Fibroblast of lung (primary cell): ENCODE measurements at places on chromosomes 16 and 17. TPM values are rescaled to one million over a fixed set of nuclear protein-coding genes. Genes with fewer than 3 reads are reported as not detected.
A peak's percentile ranks its signal among the peaks of the same experiment; 100 is the strongest.

- H3K27ac ChIP-seq, result peak overlapping the region; percentile 92
- DNase-seq, result no peak
- no peaks in the 10 kb centered on the region for H3K27me3 ChIP-seq
- H3K4me3 ChIP-seq, result peak overlapping the region; percentile 82
Observed at GRCh38 chr17:6756425-6757031, 682 bp downstream of the XAF1 start.

- no peak overlapping the region for H3K4me3 ChIP-seq
- H3K27me3 ChIP-seq, result peaks cover 24% of the 10 kb centered on the region
- peaks cover 3% of the 10 kb centered on the region for H3K4me1 ChIP-seq
- peaks cover 14% of the 10 kb centered on the region for H3K36me3 ChIP-seq
- H3K27ac ChIP-seq, result no peak overlapping the region
Observed at GRCh38 chr17:81002409-81003361, 11.0 kb downstream of the CHMP6 start.

VAT1L gene
- total RNA-seq, result 15.7 and 86.9 TPM in 2 replicates

DNA sequence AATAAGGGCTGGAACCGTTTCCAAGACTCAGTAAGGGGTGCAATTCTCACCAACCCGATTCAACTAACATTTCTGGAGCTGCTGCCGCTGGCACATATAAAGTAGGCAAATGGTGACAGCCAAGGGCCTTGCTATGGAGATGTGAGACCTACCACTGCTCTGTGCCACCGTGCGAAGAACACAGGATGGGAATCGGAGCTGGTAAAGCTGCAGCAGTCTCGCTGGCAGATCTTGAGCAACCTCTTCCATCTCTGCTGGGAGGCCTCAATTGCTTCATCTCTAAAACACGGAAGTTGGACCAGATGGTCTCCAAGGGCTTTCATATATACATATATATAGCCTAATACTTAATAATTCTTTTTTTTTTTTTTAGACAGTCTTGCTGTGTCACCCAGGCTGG, 128.9 kb upstream of the RCVRN start:
- no peak overlapping the region for H3K4me3 ChIP-seq
- no peak for DNase-seq
- no peaks in the 10 kb centered on the region for H3K27me3 ChIP-seq

ZNF286A gene
- total RNA-seq, result 45.9 and 65.0 TPM in 2 replicates

DNA sequence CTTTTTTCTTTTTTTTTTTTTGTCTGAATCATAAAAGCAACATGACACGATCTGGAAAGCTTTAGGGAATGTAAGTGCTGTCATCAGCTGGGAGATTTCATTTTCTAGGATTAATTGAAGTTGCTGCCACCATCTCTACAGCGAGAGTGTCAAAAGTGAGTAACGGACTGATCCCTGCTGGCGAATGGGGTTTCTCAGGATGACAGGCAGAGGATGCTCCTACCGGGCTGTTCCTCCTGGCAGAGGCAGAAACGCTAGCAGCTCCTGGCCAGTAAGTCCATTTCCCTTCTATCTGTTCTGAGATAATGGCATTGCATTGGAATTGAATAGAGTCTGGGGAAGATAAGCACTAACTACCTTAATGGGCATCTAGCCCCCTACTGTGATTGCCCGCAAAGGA, 80.5 kb upstream of the KIFC3 start:
- no peak for DNase-seq
- no peaks in the 10 kb centered on the region for H3K36me3 ChIP-seq
- H3K27me3 ChIP-seq, result peaks cover 39% of the 10 kb centered on the region

DNA sequence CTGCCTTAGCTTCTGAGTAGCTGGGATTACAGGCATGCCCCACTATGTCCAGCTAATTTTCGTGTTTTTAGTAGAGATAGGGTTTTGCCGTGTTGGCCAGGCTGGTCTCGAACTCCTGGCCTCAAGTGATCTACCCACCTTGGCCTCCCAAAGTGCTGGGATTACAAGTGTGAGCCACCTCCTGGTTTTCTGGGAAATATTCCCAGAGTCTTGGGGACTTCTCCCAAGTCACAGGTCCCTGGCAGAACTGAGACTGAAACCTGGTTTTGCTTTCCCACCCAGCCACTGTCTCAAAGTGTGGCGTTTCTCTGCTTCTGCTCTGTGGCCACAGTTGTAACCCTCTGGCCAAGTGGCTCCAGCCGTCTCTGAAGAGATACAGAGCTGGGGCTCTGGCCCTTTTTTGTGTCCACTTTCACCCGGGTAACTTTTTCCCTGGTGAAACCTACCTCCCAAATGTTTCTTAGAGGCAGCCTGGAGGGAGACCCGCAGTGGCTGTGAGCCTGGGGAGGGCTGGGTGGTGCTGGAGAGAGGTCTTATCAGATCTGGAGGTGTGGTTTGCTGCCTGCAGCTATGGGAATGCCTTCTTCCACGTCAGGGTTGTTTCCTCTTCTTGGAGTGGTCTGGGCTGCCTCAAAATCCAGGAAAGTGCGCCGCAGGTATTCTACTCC, 5.1 kb downstream of the KSR1 start:
- H3K27ac ChIP-seq, result no peak overlapping the region
- no peaks in the 10 kb centered on the region for H3K36me3 ChIP-seq

GRCh38 chr16:48321317-48322036, 63.7 kb downstream of the SIAH1 start:
- H3K4me1 ChIP-seq, result peaks cover 15% of the 10 kb centered on the region
- no peak overlapping the region for H3K27ac ChIP-seq
- peak; percentile 70 for DNase-seq

PYY gene
- total RNA-seq, result 0.33 TPM in 1 of 2 replicates, not detected in the other

- H3K4me1 ChIP-seq, result peaks cover 3% of the 10 kb centered on the region
- H3K4me3 ChIP-seq, result no peak overlapping the region
- H3K27me3 ChIP-seq, result no peaks in the 10 kb centered on the region
- no peak overlapping the region for H3K27ac ChIP-seq
Observed at GRCh38 chr16:89954462-89954861, 5.9 kb downstream of the DEF8 start.

GRCh38 chr17:74972973-74973328, 392 bp upstream of the HID1 start:
- H3K27me3 ChIP-seq, result peaks cover 27% of the 10 kb centered on the region
- H3K4me1 ChIP-seq, result no peaks in the 10 kb centered on the region
- no peak for DNase-seq
- no peaks in the 10 kb centered on the region for H3K36me3 ChIP-seq
- H3K27ac ChIP-seq, result no peak overlapping the region

GRCh38 chr17:30235386-30236296, at the start of gene SLC6A4:
SLC6A4 (minus strand) TSS chr17:30235697; CDS start chr17:30221958, 13,739 bp downstream.
- no peaks in the 10 kb centered on the region for H3K36me3 ChIP-seq
- H3K4me3 ChIP-seq, result peak within 1 kb of the TSS; percentile 42
- H3K4me1 ChIP-seq, result peaks cover 3% of the 10 kb centered on the region
- peaks cover 50% of the 10 kb centered on the region for H3K27me3 ChIP-seq
- no peak for DNase-seq
- no peak within 1 kb of the TSS for H3K27ac ChIP-seq

CACNG4 gene
- not detected in 2 replicates for total RNA-seq

GRCh38 chr16:88907768-88908167, 41.3 kb upstream of the PABPN1L start:
- no peaks in the 10 kb centered on the region for H3K4me1 ChIP-seq
- H3K27ac ChIP-seq, result no peak overlapping the region
- DNase-seq, result peak; percentile 48
- peaks cover 17% of the 10 kb centered on the region for H3K27me3 ChIP-seq

ZNF18 gene
- 12.8 and 16.8 TPM in 2 replicates for total RNA-seq

GRCh38 chr17:80263253-80264204, 2.9 kb downstream of the RNF213 start:
- H3K27ac ChIP-seq, result peak overlapping the region; percentile 73
- H3K36me3 ChIP-seq, result peaks cover 2% of the 10 kb centered on the region
- peaks cover 17% of the 10 kb centered on the region for H3K4me1 ChIP-seq
- DNase-seq, result peak; percentile 94
